ENCODE measurements at places on chromosomes 13 and 19. TPM values are rescaled to one million over a fixed set of nuclear protein-coding genes. Genes with fewer than 3 reads are reported as not detected.

Gene NUMBL
- polyA plus RNA-seq: 11.8 TPM

Gene C5AR2
- 0.55 TPM for polyA plus RNA-seq

Gene TNNT1
- 3.8 TPM for polyA plus RNA-seq

DNA sequence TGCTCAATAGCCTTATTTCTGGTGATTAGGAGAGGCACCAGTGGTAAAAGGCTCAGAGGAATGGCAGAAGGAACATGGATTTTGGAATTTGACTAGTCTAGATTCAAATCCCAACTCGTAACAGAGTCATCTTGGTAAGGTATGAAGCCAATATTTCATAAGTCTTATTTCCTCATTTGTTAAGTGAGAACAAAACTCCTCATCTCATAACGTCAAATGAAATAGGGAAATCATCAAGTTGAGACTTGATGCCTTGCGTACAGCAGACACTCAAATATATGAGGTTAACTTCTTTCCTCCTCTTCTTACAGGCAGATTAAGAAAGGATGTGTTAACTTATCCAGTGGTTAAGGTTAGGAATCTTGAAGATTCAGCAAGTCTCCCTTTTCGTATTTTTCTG lies 189.2 kb downstream of the DLEU7 start:
- no peak for DNase-seq

Gene ZNF134
- polyA plus RNA-seq: 31.3 TPM

Gene CBY2
- 0.58 TPM for polyA plus RNA-seq

DNA sequence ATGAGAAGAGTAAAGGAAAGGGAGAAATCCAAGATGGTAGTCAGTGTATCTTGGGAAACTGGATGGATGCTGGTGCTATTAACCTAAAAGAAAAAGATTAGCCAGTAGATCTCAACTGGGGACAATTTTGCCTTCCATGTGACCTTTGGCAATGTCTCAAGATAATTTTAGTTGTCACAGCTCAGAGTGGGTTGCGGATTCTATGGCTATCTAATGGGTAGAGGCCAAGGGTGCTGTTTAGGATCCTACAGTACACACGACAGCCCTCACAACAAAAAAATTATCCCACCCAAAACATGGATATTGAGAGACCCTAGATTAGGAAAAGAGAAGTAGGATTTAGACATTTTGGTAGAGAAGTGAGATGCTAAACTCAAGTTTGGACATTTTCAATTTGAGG lies 258.9 kb downstream of the GPC5 start:
- no peak for DNase-seq

Gene DHDH
- 4.6 TPM for polyA plus RNA-seq

Gene LRRC63
- 0.18 TPM for polyA plus RNA-seq

Gene SLITRK6
- polyA plus RNA-seq: 7.0 TPM

- no peak for DNase-seq
Observed at GRCh38 chr19:42270346-42271044, 1.4 kb downstream of the CIC start.

Gene KIR2DL4
- not detected for polyA plus RNA-seq

Gene GAPDHS
- polyA plus RNA-seq: not detected

GRCh38 chr13:74135326-74136083 lies 1.3 kb upstream of the KLF12 start:
- peak; percentile 75 for DNase-seq

- DNase-seq: no peak
Observed at GRCh38 chr19:12995596-12996405, 526 bp downstream of the NFIX start.

- DNase-seq: peak; percentile 57
Observed at GRCh38 chr19:30450100-30450499, 77.9 kb downstream of the ZNF536 start.

DNA sequence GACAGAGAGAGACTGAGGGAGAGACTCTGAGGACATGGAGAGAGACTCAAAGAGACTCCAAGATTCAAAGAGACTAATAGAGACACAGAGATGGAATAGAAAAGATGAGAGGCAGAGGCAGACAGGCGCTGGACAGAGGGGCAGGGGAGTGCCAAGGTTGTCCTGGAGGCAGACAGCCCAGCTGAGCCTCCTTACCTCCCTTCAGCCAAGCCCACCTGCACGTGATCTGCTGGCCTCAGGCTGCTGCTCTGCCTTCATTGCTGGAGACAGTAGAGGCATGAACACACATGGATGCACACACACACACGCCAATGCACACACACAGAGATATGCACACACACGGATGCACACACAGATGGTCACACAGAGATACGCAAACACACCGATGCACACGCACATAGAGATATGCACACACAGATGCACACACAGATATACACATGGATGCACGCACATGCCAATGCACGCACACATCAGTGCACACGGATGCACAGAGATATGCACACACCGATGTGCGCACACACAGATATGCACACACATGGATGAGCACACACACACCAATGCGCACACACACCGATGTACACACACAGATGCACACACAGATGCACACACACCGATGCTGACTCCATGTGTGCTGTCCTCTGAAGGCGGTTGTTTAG lies 3.3 kb upstream of the F10 start:
- no peak for DNase-seq

DNA sequence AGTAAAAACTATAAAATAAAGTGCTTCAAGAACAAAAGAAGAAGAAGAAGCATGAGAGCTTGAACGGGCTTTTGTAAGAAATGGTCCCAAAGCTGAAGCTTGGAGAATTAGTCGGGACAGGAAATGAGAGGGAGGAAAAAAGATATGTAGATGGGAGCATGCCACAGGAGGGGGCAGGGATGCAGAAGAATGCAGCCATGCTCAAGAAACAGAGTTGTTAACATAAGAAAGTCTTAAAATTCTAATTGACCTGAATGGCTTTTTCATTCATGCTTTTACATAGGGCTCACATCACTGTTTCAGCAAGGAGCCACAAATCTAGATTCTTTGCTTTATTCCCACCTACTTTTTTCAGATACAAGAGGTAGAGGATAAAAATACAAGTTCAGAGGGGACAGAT lies 27.7 kb upstream of the NBEA start:
- no peak for DNase-seq

Gene ZNRF4
- polyA plus RNA-seq: not detected

Gene PSG4
- 0.42 TPM for polyA plus RNA-seq

GRCh38 chr19:8608941-8609278 lies 1.6 kb downstream of the ADAMTS10 start:
- no peak for DNase-seq

- DNase-seq: peak; percentile 64
Observed at GRCh38 chr19:17385878-17386611, 8.0 kb downstream of the CCDC194 start.

DNA sequence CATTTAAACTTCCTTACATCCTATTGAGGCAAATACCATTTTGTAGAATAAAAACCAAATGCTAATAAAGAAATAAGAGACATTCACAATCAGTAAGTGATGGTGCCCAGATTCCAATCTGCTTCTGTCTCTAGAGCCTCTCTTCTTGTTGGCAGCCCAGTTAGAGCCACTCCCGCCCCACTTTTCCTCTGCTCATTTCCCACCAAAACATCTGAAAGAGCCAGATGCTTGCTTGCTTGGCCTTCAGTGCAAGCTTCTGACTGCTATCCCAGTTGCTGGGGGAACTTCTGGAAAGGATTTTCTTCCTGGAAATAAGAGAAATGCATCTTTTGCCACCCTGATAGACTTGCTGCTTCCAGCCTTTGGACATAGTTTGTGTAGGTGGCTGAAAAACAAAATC lies 12.9 kb downstream of the FRY start:
- no peak for DNase-seq

Gene PPP2R1A
- 396 TPM for polyA plus RNA-seq

Gene GARIN5A
- polyA plus RNA-seq: 5.5 TPM

DNA sequence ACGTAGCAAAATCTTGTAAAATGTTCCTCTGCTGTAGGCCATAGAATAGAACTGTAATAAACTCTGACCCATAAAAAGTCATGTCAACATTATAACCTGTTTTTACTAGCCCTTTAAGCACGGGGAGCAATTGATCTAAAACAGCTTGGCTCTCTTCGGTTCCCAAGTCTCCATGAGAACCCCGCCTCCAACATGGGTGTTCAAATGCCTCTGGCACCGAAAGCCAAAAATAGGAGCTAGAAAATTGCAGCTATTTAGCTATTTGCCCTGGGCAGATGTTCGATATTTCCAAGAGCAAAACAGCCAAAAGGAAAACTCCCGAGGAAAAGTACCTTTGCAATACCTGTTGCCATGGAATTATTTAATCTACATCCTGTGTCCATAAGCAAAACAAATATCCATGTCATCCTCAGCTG lies 563.1 kb downstream of the EFNB2 start:
- no peak for DNase-seq

Gene SERP2
- 13.0 TPM for polyA plus RNA-seq

DNA sequence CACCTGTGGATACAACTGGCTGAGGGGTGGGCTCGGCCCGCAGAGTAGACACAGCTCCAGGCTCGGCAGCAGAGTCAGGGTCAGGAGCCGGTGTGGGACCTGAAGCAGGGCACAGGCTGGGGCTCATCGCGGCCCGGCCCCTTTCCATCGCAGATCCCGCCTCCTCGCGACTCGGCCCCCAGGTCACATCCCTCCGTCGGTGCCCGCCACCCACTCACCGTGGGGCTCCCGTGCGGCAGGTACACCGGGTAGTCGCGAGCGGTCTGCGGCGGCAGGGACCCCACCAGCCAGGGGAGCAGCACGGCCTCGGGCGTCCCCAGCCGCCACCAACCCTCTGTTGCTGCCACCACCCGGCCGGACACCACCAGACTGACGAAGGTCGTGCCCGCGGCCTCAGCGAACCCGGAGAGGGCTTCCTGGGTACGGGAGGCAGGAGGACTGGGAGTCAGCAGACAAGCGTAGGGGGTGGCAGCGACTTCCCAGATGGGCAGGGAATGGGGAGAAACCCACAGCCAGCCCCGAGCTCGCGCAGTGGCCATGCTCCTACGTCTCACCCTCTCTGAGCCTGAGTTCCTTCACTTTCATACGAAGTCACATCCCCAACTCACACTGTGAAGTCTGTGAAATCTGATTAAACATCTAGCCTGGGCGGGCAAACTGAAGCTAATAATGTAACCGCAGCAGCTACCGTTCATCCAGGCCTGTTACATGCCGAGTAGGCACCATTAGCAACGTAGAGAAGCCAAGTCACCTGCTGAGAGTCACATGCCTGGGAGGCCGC lies 3.7 kb downstream of the FUZ start:
- no peak for DNase-seq

GRCh38 chr13:27257648-27258253 lies 6.4 kb downstream of the RPL21 start:
- DNase-seq: no peak

GRCh38 chr19:6185835-6186834 lies 50.7 kb downstream of the ACSBG2 start:
- no peak for DNase-seq

DNA sequence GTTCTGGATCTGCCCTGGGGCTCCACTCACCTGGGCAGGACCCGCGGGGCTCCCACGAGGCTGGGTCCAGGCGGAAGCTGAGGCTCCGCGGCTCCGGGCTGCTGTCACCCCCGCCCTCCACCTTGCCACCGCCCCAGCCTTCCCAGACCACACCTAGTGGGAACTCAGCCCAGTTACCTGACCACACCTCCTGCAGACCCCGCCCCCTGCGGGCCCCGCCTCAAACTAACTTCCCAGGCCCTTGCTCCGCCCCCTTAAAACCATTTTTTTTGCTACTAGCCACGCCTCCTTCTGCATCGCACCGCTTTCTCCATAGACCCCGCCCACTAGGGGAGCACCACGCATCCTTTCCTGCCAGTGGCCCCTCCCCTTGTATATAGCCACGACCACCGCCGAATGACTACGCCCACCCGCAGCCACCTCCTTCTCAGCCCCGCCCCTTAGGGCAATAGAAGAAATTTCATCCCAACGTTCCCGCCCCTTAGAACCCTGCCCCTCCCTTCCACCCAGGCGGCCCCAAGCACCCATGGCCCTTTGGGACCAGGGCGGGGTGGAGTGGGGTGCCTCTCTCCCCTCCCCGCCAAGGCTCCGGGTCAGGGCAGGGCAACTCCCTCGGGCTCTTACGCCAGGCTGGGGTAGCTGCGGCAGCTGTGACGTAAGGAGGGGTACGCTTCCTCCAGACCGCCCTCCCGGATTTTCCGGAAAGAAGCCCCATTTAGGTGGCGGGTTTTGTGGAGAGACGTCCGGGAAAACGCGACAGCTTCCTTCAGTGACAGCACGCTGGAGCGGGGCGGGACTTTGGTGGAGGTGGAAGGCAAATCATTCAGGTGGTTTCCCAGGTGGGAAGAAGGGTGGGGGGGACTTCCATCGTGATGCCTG lies at the start of gene SH2D3A:
TSS of gene SH2D3A (minus strand) at position 79 of the 879 bp plus-strand sequence. CDS start 3,687 bp downstream, outside the sequence.
- DNase-seq: peak; percentile 69

GRCh38 chr13:28342251-28342650 lies 152.7 kb downstream of the FLT1 start:
- DNase-seq: no peak

- DNase-seq: peak; percentile 65
Observed at GRCh38 chr13:101127741-101128353, 288.5 kb downstream of the NALCN start.

GRCh38 chr19:31318790-31319425 lies 30.3 kb downstream of the TSHZ3 start:
- DNase-seq: no peak

DNA sequence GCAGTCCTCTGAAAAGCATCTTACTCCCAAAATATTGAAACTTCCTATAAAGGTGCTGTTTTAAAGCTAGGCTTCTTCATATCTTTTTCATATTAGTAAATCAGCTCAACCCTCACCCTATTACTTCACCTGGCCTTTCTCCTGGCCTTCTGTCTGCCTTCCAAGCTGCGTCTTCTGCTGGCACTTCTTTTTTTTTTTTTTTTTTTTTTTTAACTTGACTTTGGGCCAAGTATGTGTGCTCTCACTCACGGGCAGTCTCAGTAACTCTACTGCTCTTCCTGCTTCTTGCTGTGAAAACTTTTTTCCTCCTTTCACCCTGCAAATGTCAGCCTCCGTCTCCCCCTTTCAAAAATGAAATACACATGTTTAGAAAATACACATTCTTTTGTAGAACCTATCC lies 41.2 kb upstream of the KCTD4 start:
- DNase-seq: no peak

DNA sequence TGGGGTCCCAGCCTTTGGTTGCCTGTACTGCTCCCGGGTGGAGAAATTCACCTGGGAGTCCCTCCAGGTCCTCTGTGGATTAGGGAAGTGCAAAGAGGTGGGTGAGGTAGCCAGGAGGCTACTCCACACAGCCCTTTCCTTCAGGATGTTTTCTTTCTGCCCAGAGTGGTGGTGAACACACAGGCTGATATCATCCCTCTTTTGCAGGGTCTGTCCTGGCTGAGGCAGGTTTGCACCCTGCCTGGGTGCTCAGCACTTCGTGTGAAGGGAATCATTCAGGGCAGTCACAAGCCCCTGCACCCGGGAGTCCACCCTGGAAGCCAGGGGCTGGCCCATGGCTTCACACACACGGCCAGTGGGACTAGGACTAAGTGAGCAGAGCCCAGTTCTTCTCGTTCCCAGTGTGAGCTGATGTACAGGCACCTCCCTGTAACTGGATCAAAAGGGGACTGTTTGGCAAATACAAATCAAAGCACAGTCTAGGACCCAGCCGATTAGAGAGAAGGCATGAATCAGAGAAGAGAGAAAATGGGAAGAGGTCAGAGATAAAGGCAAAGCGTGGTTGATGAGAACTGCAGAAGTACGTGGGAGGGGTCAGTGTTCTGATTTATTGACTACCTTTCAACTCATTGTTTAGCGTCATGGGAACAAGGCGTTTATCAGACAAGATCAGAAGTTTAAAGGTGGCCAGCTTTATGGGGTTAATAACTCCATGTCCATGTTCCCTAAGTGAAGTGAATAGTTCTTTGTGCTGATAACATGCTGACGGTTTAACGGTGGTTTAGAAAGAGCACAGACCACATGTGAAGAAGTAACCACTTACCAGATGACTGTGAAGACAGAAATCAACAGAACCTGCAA lies 30.4 kb upstream of the SPATA13 start:
- DNase-seq: no peak

Gene SIGLEC5
- not detected for polyA plus RNA-seq
